ENCODE measurements at places on chromosomes 3 and 15.
A peak's percentile ranks its signal among the peaks of the same experiment; 100 is the strongest.

GRCh38 chr3:169759256-169759655 lies 5.6 kb downstream of the TERC start:
- DNase-seq, result no peak

DNA sequence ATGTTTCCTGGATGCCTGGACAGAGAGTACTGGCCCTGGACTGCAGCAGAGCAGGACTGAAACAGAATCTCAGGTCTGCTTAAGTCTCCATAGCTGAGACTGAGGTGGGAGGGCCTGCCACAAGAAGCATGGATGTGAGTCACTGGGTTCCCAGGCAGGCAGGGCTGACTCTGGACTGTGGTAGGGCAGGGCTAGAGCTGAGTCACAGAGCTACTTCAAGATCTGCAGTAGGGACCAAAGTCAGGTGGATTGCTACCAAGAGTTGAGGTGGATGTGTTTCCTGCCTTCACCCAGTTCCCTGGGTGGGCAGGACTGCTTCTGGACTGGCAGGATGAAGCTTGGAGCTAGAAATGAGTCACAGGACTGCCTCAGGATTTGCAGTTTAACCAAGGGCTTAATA lies 282.9 kb downstream of the AGBL1 start:
- no peak for DNase-seq

GRCh38 chr15:63503739-63504246 lies 600 bp upstream of the USP3 start:
- peak; percentile 37 for DNase-seq

GRCh38 chr3:128252083-128252482 lies 98.8 kb downstream of the EEFSEC start:
- DNase-seq, result no peak

- DNase-seq, result peak; percentile 48
These were observed 67.6 kb downstream of the FNDC3B start for GRCh38 chr3:172106989-172107388.

- DNase-seq, result no peak
These were observed 63.9 kb downstream of the XXYLT1 start for GRCh38 chr3:195207056-195207455.

DNA sequence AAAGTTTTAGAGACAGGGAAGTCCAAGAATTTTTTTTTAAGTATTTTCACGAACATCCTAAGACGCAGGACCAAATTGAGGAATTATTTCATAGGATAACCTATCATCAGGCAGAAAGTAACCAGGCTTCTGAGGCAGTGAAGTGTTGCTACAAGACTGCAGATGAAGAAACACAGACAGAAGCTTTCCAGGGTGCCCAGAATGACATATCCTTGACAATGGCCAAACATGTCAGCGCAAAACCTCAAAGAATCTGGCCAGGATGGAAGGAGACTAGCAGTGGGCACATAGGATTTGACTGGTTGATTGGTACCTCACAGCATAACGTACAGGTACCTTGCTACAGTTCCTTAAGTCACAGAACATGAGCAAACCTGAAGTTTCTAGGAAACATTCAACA lies 7.5 kb downstream of the ADAMTS9 start:
- no peak for DNase-seq

- no peak for DNase-seq
These were observed 395.5 kb upstream of the KCNMB2 start for GRCh38 chr3:178140531-178141304.

- DNase-seq, result no peak
These were observed 20.6 kb downstream of the GRM2 start for GRCh38 chr3:51727500-51727899.

GRCh38 chr15:90762109-90762508 lies 45.0 kb downstream of the BLM start:
- DNase-seq, result no peak

- DNase-seq, result no peak
These were observed 129.5 kb upstream of the ACP3 start for GRCh38 chr3:132187746-132188145.

- no peak for DNase-seq
These were observed 130.1 kb downstream of the EEFSEC start for GRCh38 chr3:128283421-128283820.

Measured in GM13977 (cell line).